ENCODE measurements at places on chromosomes 13 and 19. TPM values are rescaled to one million over a fixed set of nuclear protein-coding genes. Genes with fewer than 3 reads are reported as not detected.

The CEACAM16 gene
- total RNA-seq, result not detected

The GNA15 gene
- 12.1 TPM for total RNA-seq

GRCh38 chr13:50299546-50300249 lies 284.5 kb downstream of the KCNRG start:
- no peaks in the 10 kb centered on the region for H3K36me3 ChIP-seq
- no peaks in the 10 kb centered on the region for H3K27me3 ChIP-seq
- H3K4me3 ChIP-seq, result no peak overlapping the region
- no peak overlapping the region for H3K27ac ChIP-seq

DNA sequence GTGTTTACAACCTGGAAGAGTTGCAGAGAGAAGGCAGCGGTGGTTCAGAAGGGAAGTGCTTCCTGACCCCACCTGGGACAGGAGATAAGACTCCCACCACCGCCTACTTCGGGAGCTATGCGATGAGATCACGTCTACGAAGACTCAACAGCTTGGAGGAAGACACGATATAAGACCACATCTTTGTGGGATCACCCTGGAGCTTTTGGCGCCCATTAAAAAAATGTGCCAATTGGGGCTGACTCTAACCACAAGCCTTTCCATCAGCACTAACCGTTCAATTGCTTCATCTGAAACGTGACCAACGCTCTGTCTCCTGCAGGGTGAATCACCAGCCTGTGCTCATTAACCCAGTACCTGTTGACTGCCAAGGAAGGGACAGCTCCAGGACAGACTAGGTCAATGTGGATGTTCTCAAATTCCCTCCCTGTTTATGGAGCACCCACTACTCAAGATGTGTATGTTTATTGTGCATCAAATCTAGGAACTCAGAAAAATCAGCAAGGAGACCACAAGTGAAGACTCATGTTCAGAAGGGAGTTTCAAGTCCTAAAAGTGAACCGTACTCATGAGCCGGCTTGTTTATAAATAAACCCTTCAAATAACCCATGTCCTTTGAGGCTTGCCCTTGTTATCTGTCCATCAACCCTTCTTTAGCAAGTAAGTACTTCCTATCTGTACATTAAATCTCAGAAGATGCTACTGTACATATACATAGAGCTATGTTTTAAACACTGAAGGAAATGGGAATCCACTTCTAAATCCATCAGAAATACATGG lies 67.5 kb downstream of the LATS2 start:
- H3K27me3 ChIP-seq, result no peaks in the 10 kb centered on the region
- no peak for DNase-seq
- H3K4me1 ChIP-seq, result no peaks in the 10 kb centered on the region
- H3K4me3 ChIP-seq, result no peak overlapping the region
